ENCODE measurements at places on chromosomes 16 and 17.
A peak's percentile ranks its signal among the peaks of the same experiment; 100 is the strongest.

- no peak for DNase-seq
Observed at GRCh38 chr16:86516623-86517003, 6.3 kb downstream of the FOXF1 start.

DNA sequence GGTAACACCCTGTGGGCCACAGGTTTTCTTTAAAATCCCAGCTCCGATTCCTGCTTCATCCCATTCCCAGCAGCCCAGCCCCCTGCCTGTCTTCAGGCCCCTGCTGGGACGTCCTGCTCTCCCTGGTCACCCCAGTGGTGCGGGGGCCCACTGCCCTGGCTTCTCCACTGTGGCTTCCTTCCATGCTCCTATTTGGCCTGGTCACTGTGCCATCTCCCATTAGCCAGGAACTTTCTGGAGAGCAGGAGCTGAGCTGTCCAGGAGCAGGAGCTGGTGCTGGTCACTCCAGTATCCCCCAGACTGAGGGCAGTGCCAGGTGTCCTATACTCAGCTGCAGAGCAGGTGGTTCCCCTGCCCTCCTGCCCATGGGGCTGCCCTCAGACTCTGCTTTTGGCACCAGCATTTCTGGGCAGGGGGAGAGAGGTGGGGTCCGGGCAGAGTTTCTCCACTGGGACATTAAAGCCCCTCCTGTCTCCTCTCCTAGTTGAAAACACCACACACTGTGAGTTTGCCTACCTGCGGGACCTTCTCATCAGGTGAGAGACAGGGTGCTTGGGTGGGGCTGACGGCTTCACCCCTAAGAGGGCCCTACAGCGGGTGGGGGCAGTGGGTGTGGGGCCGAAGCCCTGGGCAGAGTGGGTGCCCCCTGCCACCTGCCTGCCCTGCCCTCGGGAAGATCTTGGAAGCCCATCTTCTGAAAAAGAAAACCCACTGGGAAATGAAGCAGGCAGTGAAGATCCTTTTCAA lies 356.2 kb downstream of the SEC14L1 start:
- no peak for DNase-seq

DNA sequence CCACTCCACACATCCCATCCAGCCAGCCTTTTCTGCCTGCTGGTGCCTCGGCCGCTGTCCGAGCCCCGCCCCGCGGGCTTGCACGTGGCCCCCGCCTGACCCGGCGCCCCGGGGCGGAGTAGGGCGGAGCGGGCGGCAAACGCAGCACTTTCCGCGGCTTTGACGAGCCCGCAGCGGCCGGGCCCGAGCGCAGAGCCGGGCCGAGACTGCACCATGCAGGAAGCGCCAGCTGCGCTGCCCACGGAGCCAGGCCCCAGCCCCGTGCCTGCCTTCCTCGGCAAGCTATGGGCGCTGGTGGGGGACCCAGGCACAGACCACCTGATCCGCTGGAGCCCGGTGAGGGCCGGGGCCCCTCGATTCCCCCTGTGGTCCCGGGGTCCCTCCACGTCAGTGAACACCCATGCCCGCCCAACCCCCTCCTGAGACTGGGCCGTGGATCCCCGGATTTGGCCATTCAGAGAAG lies at the start of gene HSF4:
Gene HSF4 (plus strand): TSS at position 147 of the 463 bp plus-strand sequence. CDS start 67 bp downstream, at position 214.
- peak; percentile 54 for DNase-seq

DNA sequence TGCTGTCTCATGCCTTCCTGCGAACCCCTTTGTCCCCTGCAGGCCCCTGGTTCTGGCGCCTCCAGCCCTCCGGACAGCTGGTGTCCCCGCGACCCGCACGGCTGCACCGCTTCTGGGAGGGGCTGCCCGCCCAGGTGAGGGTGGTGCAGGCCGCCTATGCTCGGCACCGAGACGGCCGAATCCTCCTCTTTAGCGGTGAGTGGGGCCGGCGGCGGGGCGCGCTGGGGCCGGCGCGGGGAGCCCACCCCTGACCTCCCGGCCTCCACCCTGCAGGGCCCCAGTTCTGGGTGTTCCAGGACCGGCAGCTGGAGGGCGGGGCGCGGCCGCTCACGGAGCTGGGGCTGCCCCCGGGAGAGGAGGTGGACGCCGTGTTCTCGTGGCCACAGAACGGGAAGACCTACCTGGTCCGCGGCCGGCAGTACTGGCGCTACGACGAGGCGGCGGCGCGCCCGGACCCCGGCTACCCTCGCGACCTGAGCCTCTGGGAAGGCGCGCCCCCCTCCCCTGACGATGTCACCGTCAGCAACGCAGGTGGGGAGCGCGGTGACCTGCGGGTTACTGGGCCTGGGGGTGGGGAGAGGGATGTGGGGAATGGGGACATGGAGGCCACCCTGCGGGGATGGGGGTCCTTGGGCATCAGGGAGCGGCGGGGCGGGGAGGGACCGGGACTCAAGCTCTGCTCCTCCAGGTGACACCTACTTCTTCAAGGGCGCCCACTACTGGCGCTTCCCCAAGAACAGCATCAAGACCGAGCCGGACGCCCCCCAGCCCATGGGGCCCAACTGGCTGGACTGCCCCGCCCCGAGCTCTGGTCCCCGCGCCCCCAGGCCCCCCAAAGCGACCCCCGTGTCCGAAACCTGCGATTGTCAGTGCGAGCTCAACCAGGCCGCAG lies 7.1 kb upstream of the IL32 start:
- peak; percentile 43 for DNase-seq

DNA sequence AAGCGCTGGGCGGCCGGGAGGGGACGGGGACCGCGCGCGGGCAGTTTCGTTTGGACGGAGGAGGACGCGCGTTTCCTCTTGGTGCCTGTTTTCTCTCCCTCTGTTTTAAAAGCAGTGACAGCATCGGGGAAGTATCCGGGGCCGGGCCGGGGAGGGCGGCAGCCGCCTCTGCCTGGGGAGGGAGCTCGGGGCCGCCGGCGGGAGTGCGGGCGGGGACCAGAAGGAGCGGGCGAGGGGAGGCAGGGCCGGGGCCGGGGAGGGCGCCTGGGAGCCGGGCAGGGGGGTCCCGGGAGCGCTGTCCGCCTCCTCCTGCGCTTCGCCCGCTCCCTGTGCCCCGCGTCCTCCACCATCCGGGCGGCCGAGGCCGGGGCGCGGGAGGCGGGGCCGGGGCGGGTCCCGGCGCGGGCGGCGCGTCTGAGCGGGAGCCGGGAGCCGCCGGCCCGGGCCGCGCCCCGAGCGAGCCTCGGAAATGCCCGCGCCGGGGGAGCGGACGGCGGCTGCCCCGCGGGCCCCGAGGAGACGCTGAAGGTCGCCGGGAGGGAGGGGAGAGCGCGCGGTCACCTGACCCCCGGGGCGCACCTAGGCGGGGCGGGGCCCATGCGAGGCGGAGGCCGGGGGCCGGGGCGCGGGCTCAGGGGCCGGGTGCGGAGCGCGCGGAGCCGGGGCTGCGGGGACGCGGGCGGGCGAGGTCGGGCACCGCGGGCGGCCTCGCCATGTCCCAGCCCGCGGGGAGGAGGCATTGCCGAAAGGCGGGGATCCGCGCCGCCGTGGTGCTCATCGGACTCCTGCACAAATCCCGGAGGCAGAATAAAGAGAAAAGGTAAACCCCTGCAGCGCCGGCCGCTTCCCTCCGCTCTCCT lies 57.3 kb downstream of the RAP1GAP2 start:
- peak; percentile 53 for DNase-seq
